T-helper 17 cell (primary cell): ENCODE measurements at places on chromosomes 1 and 21. TPM values are rescaled to one million over a fixed set of nuclear protein-coding genes. Genes with fewer than 3 reads are reported as not detected.

CCDC30 gene
- 2.9 TPM for total RNA-seq

KRTAP27-1 gene
- total RNA-seq, result not detected

S100A7A gene
- not detected for total RNA-seq

CEP350 gene
- 63.0 TPM for total RNA-seq

TTLL10 gene
- 0.86 TPM for total RNA-seq

- no peaks in the 10 kb centered on the region for H3K27me3 ChIP-seq
- H3K27ac ChIP-seq, result peak overlapping the region; percentile 100
- DNase-seq, result no peak
- peak overlapping the region; percentile 89 for H3K4me3 ChIP-seq
Observed at GRCh38 chr1:26832249-26832960, 5.9 kb downstream of the ZDHHC18 start.

DNA sequence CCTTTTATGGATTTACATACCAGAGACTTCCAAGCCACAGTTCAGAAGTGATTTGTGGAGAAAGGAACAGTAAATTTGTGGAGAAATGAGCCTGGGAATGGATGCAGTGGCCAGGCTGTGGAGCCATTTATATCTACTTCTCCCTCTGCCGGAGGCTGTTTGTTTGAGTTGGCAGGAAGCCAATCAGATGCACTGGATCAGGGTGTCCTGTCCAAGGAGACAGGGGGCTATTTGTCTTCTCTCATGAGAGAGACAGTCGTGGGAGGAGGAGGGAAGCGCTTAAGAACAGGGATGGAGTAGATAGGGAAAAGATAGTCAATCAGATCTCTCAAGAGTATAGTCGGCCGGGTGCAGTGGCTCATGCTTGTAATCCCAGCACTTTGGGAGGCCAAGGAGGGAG, 2.8 kb upstream of the HAPLN2 start:
- H3K27ac ChIP-seq, result no peak overlapping the region
- no peaks in the 10 kb centered on the region for H3K36me3 ChIP-seq
- DNase-seq, result no peak
- peaks cover 3% of the 10 kb centered on the region for H3K4me1 ChIP-seq
- no peak overlapping the region for H3K4me3 ChIP-seq
- peaks cover 70% of the 10 kb centered on the region for H3K27me3 ChIP-seq

DNA sequence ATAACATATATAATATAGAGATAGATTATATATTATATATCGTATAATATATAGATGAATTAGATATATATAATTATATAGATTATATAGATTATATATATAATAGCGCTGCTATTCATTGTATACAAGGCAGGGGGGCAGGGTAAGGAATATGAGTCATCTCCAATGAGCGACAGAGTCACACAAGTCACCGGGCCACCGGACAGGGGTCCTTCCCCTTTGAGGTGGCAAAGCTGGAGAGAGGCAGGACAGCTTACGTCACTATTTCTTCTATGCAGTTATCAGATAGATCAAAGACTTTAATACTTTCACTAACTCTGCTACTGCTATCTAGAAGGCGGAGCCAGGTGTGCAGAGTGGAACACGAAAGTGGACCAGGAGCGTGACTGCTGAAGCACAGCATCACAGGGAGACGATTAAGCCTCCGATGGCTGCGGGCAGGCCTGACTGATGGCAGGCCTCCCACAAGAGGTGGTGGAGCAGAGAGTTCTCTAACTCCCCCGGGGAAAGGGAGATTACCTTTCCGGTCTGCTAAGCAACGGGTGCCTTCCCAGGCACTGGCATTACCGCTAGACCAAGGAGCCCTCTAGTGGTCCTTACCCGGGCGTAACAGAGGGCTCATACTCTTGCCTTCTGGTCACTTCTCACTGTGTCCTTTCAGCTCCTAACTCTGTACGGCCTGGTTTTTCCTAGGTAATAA, 2154.7 kb downstream of the MRPL39 start:
- no peaks in the 10 kb centered on the region for H3K36me3 ChIP-seq
- no peak overlapping the region for H3K4me3 ChIP-seq
- no peaks in the 10 kb centered on the region for H3K4me1 ChIP-seq
- no peaks in the 10 kb centered on the region for H3K27me3 ChIP-seq
- no peak for DNase-seq

- no peak overlapping the region for H3K27ac ChIP-seq
- no peak for DNase-seq
- H3K4me3 ChIP-seq, result no peak overlapping the region
- no peaks in the 10 kb centered on the region for H3K27me3 ChIP-seq
- no peaks in the 10 kb centered on the region for H3K4me1 ChIP-seq
Observed at GRCh38 chr21:40324389-40324788, 457.2 kb downstream of the PCP4 start.

GRCh38 chr1:40648928-40649591, 16.4 kb downstream of the RIMS3 start:
- no peak overlapping the region for H3K27ac ChIP-seq
- DNase-seq, result no peak
- H3K4me3 ChIP-seq, result no peak overlapping the region
- peaks cover 20% of the 10 kb centered on the region for H3K27me3 ChIP-seq
- peaks cover 5% of the 10 kb centered on the region for H3K4me1 ChIP-seq

DNA sequence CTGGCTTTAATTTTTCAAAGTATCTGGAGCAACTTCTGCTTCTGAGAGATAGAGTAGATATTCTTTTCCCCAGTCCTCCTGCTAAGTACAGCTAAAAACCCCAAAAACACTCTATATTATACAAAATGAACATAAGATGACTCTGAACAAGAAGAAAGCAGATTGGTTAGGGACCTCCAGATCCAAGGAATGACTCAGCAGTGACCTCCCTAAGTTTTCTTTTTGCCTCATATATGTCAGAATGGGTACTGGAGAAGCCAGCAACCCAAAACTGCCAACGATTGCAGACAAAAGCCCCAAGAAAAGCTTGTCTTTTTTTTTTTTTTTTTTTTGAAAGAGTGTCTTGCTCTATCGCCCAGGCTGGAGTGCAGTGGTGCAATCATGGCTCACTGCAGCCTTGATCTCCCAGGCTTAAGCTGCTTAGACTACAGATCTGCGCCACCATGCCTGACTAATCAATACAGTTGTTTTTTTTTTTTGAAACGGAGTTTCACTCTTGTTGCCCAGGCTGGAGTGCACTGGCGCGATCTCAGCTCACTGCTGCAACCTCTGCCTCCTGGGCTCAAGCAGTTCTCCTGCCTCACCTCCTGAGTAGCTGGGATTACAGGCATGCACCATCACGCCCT, 22.7 kb downstream of the NDUFS5 start:
- peaks cover 6% of the 10 kb centered on the region for H3K4me1 ChIP-seq
- DNase-seq, result no peak
- H3K27ac ChIP-seq, result no peak overlapping the region
- H3K4me3 ChIP-seq, result no peak overlapping the region

- H3K27me3 ChIP-seq, result peaks cover 12% of the 10 kb centered on the region
- H3K36me3 ChIP-seq, result no peaks in the 10 kb centered on the region
- DNase-seq, result no peak
Observed at GRCh38 chr1:244339776-244340175, 111.9 kb downstream of the ADSS2 start.

EVA1C gene
- total RNA-seq, result 21.9 TPM

DNA sequence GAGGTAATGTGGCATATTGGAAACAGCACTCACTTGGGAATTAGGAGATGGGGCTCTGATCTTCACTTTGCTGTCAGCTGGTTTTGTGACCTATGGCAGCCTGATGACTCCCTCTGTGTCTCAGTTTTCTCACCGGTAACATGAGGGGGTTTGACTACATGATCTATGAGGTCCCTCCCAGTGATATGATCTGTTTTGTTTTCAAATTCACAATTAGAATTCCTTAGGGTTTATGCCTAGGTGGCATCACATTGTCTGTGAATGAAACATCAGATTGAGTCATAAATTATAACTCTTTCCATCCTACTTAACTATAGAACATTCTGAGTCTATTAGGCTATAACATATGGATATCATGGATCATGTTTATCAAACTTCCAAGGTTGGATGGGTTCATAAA, 386.6 kb downstream of the PTBP2 start:
- no peak overlapping the region for H3K4me3 ChIP-seq
- no peak overlapping the region for H3K27ac ChIP-seq
- DNase-seq, result no peak
- H3K36me3 ChIP-seq, result peaks cover 4% of the 10 kb centered on the region
- H3K27me3 ChIP-seq, result no peaks in the 10 kb centered on the region
